Stimulated activated CD4-positive, alpha-beta T cell treated with anti-CD3 and anti-CD28 coated beads, TNF-alpha, amount 100 ng/mL, for 4 hours (primary cell): ENCODE measurements at places on chromosomes 5 and 9.

- no peak for DNase-seq
Measured at GRCh38 chr5:11619339-11620024, 284.8 kb downstream of the CTNND2 start.

GRCh38 chr9:14585730-14586473 lies 107.3 kb downstream of the ZDHHC21 start:
- no peak for DNase-seq

- DNase-seq, result no peak
Measured at GRCh38 chr9:137593176-137593575, 2.9 kb upstream of the ZMYND19 start.

DNA sequence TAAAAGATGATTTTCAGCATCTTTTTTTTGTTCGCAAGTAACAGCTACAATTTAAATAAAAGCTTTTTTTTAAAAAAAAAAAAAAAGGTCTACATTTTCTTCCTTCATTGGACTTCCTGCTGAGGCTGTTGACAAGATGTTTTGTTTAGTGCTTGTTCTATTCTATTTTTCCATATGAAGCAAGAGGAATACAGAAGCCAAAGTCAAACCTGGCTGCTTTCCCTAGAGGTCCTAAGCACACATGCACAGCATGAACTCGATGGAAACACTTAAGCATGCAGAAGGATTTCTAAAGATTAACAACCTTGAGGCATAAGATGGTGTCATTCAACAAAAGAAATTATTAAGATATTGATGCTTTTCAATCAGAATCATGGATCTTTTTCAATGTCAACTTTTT lies 105.1 kb downstream of the ADCY2 start:
- DNase-seq, result no peak

DNA sequence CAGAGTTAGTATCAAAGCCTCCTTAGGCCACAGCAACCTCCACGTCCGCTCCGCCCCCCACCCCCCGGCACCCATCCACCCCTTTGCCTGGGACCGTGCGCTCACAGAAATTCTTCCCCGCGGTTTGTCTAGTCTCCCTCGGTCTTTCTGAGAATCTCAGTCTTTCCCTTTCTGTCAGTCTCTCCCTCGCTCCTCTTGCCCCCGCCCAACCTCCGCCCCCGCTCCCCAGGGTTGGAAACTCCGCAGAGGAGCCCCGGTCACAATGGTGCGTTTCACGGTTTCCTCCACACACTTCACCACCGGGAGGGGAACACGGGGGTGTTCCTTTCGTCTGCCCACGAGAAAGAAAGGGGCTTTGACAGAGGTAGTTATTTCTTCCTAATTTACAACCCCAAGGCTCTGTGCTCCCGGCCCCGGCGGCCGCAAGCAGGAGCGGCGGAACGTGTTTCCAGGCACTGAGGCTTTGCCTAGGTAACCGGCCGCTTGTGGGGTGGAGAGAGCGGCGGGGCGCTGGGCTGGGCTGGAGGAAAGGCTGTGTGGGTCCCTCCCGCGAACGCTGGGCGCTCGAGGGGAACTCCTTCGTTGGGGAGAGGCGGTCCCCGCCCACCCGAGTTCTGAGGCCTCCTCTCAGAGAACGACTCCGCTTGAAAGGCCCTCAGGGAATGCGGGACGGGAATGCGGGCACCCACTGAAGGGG lies 2.1 kb downstream of the NR4A3 start:
- peak; percentile 83 for DNase-seq

DNA sequence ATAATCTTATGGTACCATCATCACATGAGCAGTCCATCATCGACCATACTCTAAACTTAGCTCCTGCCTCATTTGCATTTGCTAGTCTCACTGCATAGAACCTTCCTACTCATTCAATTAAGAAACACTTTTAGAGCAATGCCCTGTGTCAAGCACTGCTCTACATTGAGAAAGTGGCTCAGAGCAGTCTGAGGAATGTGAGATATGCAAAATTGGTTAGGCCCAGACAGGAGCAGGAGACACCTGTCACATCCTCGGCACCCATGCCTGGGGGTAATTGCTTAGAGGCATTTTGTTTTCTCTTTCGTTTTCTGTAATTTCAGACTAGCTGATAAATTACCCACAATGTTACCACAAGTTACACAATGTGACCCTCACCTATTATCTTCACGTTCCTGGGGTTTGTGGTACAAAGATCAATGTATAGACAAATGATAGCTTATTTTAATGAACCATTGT lies 4.9 kb upstream of the RARS1 start:
- DNase-seq, result no peak

DNA sequence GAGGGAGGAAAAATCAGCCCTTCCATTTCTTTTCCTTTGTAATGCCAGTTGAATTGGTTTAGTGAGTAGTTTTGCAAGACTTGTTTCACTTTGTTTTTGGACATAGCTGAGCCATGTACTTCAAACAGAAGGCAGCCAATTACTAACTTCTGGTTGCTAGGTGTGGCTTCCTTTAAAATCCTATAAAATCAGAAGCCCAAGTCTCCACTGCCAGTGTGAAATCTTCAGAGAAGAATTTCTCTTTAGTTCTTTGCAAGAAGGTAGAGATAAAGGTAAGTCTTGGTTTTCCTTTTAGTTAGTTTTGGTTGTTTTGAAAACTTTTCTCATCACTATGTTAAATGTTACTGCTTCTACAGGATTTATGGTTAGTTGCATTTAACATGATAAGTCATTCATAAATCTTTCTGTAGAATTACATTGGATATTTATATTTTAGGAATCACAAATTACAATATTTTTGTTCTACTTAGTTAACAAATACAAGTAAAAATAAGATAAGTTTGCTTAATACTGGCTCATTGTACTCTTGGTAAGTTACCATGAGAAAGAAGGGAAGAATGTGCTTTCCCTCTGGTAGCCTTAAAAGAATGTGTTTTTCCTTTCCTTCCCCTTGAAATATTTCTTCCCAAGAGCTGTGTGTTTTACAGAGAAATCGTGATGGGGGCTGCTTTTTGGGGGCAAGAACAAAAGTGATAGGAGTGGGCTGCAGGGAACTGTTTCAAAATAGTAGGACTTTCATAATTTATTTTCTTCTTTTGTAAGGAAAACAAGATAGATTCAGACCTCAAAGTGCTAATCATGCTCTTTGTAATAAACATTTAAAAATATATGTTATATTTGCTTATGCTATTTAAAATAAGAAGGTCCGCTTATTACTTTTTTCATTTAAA lies at the start of gene ANXA1:
Gene ANXA1, plus strand, starts transcription at position 213 of the 890 bp plus-strand sequence. CDS start 6,671 bp downstream, outside the sequence.
- no peak for DNase-seq

DNA sequence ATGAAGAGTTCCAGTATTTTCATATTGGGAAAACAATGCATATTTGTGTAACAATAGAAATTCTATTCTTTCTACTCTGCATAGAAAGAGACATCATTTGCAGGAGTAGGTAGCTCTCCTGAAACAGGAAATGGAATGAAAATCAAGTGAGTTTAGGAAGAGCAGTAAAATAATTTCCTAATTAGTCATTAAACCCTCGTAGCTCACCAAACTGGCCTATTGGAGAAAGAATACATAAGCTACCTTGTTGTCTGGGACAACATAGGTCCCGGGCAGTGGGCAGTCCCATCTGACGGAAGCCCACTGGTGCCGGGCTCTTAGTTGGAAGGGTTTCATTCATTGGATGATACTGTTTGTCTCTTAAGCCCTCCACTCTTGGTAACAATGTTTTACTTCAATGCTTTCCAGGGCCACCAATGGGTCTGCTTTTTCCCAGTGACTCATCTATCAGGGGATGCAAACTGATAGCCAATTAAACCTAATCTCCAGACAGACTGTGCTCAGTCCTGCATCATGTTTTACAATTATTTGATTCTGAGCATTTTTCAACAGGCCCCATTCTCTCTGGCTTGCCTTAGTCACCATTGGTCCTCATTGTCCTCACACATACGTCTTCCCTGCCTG lies 46.5 kb downstream of the GNA14 start:
- no peak for DNase-seq

DNA sequence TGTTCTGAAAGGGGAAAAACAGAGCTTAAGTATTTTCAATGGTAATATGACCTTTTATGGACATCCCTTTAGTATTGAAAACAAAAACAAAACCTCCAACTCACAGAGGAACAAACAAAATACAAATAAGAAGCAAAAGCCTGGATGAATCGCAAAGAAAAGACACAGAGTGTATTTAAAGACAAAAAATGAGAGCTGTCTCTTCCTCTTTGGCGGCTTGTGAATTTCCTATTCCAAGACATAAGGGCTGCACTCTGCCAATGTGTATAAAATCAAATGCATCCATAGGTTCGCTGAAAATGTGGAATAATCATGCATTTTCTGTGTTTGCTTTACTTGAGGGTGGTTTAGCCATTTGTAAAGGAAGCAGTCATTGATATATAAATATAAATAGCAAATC lies 739.3 kb upstream of the ZNF608 start:
- no peak for DNase-seq

DNA sequence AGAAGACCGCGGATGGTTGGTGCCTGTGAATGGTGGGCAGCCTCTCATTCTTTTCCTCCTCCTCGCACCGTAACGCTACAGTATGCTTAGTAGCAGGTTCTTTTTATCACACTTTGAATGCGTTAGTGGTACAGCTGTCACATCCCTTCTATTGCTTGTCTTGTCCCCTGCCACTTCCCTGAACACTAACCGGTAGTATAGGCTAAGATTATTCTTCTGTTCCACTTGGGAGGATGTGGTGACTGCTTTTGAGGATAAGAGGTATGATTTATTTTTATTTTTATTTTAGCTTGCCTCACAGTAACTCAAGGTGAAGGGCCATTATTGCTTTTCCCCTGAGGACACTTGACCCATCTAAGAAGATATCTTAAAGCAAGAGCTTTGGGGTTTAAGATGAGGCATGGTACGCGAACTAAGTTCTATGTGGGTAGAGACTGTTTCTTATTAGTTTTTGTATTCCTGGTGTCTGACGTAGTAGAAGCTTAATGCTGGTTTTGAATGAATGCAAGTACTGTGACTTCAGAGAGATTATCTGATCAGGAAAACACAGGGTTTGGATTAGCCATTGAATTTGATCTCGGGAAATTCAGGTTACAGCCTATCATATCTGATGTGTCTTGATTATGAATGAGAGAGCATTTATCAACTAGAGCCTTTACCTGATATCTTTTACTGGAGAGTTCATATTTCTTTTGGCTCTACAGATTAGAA lies 951 bp downstream of the UNC13B start:
- DNase-seq, result no peak

GRCh38 chr5:78741019-78741418 lies 92.4 kb upstream of the LHFPL2 start:
- no peak for DNase-seq

GRCh38 chr9:4126996-4127395 lies 172.9 kb downstream of the GLIS3 start:
- no peak for DNase-seq

- DNase-seq, result no peak
Measured at GRCh38 chr5:126752081-126752785, 24.7 kb upstream of the LMNB1 start.

- no peak for DNase-seq
Measured at GRCh38 chr9:37507566-37508134, 21.9 kb downstream of the POLR1E start.

- DNase-seq, result no peak
Measured at GRCh38 chr5:135438636-135439221, 8.4 kb downstream of the DCANP1 start.

DNA sequence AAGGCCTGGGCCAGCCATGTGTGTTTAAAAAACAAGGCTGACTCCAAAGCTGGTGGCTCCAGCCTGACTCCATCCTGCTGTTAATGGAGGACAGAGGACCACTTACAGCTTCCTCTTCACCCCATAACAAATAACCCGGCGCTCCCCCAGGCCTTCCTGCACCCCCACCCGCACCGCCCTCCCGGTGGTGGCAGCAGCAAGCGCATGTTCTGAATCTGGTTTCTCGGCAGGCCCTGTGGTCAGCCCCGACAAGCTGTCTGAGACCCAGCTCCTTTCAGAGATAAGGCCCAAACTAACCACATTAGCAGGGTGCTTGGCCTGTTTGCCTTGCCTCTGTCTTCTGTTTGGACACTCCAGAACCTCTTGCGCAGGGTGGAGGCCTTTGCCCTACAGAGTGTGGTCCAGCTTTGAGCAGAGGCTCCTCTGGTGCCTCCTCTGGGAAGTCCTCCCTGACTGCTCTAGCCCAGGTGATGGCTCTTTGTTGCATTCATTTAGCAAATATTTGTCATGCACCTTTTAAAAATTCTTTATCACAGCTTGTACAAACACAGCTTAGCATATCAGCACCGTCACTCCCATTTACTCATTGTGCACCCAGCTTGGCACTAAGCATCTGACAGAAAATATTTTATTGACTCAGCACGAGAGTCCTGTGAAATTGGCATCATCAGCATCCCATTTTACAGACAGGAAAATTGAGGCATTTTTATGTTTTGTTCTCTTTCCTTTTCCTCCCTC lies 78.4 kb downstream of the NDFIP1 start:
- no peak for DNase-seq

DNA sequence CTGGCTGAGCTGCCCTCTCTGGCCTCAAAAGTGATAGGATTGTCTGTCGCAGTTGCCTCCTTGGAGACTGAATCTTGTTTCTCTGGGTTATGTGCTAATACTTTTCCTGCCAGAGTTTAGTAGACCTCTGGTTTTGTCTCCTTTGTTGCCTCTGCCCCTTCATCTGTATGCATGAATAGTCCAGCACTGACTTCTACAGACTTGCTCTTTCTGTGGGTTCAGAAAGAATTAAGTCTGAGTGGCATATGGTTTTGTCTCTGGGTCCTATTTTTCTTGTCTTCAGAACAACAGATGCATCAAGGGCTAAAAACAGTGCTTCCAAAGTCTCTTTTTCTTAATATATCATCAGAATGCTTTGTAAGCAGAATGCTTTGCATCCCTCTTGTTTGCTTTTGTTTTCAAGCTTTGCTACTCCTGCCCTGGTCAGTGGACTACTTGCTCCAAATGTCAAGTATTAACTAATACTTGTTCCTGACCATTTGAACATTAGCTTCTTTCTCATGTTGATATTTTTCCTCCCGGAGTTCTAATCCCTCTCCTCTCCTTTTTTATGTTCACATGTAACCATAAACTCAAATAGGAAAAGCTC lies 131.7 kb downstream of the UNC13B start:
- DNase-seq, result no peak

GRCh38 chr5:67020096-67020615 lies 176.4 kb downstream of the CD180 start:
- no peak for DNase-seq

DNA sequence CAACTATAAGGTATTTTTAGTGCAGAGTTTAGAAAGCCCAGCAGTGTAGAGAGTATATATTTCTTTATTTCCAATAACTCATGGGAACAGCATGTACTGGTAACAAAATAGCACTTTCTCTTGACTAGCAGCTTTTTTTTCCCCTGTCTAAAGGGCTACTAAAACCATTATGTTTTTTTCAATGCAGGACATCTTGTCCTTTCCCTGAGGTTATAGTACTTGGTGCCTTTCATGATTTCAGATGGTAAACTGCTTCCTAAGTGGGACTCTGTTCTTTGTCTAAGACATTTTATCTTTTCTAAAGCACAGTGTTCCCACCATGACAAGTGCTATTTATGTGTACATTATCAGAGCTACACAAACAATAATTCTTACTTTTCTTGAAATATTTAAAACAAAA lies 122.3 kb downstream of the SLC24A2 start:
- no peak for DNase-seq
